ENCODE measurements at places on chromosomes 2 and 18.

GRCh38 chr2:216739035-216739434 is 43.7 kb upstream of the IGFBP5 start:
- DNase-seq: no peak

DNA sequence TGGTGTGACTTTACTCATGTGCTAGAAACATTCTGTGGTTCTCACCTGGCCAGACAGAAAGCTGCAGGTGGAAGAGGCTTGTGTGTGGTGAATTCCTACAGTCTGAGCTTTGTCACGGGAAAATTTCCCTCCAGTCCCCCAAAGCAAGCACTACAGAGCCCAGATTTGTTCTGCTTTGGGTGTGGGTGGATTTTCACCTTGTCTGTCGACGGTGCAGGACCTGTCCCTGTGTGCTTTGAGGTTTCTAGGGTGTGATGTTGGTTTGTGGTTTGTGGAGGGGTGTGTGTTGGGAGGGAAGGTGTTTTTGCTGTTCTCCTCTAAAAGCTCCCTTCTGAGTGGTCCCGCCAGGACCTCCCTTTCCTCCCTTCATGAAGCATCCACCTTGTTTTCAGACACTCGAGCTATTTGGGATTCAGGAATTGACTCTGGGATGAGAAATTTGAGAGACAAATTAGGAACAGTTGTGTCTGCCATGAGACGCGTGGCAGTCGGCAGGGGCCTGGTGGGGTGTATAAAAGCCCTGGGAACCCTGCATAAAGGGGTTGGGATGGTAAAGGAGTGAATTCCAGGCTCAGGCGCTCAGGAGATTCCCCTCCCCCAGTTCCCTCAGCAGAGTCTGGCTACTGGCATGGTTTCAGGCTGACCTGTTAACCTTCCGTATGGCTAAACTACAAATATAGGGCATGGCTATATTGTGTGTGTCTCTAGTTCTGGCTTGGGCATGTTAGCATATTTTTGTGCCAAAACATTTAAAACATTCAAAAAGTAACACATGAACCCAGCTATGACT is 65.5 kb downstream of the DGKD start:
- DNase-seq: no peak

- no peak for DNase-seq
These were observed 1.7 kb upstream of the HS6ST1 start for GRCh38 chr2:128320192-128320905.

- no peak for DNase-seq
These were observed 265.4 kb downstream of the GULP1 start for GRCh38 chr2:188557081-188557480.

- DNase-seq: no peak
These were observed 105.3 kb upstream of the SIX3 start for GRCh38 chr2:44836174-44836573.

- no peak for DNase-seq
These were observed 1616.3 kb upstream of the ACVR2A start for GRCh38 chr2:146228466-146229058.

- DNase-seq: no peak
These were observed 208.9 kb downstream of the ZEB2 start for GRCh38 chr2:144310889-144311608.

GRCh38 chr2:39484206-39484605 is 47.1 kb upstream of the MAP4K3 start:
- no peak for DNase-seq

DNA sequence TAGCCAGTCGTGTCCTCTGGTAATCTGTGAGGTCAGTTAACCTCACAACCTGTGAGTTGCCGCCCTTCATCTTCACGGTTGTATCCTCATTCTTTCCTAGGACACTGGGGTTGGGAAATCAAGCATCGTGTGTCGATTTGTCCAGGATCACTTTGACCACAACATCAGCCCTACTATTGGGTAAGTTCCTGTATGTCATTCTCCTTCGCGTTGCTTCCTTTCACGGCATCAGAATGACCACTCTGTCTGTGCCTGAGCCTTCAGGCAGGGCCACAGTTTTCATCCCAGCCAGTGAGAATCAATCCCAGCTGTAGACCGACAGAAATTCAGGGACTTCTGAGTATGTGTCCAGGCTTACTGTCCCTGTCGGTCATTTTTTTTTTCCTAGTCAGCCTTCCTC is 67.1 kb downstream of the RAB31 start:
- no peak for DNase-seq

- DNase-seq: no peak
These were observed 254.1 kb upstream of the SYT4 start for GRCh38 chr18:43531438-43531837.

- peak; percentile 72 for DNase-seq
These were observed at the start of gene FAM124B for GRCh38 chr2:224401641-224402342. Gene FAM124B (minus strand): TSS chr2:224402107. CDS start chr2:224401768, 339 bp downstream.

GRCh38 chr2:1864981-1865421 is 120.7 kb upstream of the PXDN start:
- no peak for DNase-seq

DNA sequence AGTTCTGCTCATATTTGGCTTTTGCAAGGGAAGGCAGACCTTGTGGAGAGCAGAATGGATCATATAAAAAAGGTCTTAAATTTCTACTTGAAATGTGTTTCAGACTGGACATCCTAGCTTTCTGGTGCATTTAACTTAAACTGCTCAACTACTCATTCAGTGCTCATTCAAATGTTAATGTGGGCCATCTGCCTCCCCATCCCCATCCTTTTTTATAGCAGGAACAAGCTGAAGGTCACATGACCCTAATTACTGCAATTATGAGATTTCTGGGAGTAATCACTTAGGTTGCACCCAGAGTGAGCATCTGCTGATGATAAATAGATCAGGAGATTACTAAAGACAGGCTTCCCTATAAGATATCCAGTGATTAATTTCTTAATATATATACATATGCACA is 96.1 kb downstream of the MAP2 start:
- no peak for DNase-seq

DNA sequence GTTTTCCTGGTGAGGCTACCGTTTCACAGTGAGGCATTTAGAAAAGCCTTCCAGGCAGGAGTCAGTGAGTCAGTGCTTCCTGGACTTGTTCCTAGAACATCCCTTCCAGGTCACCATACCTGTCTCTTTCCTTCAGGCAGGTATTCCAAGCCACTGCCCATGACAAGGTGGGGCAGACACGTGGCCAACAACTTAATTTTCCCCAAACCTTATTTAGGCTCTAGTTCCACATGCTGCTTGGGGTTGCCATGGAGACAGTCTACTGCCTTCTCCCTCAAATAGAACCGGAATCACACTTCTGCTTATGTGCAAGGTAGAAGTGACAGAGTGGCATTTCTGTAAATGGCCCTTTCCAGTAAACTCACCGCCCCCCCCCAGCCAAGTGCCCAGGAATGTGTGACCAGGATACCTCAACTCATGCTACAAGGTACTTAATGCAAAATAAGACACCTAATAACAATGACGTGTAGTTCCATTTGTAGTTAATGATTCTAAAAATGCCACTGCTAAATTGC is 258.3 kb downstream of the PRKCE start:
- peak; percentile 66 for DNase-seq

GRCh38 chr2:178279142-178279541 is 84.8 kb downstream of the OSBPL6 start:
- DNase-seq: no peak

DNA sequence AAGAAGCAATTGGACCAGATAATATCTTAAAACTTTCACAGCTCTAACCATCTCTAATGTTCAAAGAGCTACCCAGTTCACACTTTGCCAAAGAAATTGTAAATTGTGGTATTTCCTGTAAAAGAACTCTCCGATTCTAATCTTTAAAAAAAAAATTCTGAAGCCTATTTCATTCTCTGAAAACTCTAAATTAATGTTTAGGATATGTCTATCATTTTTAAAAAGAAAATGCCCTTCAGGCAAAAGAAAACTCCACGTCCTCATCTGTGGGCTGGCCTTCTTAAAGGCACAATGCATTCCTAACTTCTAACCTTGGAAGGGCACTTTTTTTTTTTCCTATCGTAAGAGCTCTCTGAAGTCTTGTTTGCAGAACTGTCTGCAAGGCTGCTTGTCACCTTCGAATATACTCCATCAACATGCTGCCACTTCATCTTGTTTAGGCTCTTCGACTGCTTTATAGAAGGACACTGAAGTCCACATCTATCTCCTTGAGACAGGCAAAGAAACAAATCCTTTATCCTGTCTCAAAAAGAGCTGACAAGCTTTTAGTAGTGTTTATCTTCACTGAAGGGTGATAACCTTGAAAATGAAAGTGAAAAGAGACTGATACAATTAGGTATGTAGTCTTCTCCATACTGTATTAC is 124.3 kb upstream of the SLC39A10 start:
- DNase-seq: no peak

GRCh38 chr2:44933434-44933951 is 8.0 kb upstream of the SIX3 start:
- DNase-seq: no peak

- no peak for DNase-seq
These were observed 5.0 kb downstream of the SLC66A3 start for GRCh38 chr2:11160256-11160655.

GRCh38 chr2:173043476-173043875 is 32.2 kb upstream of the MAP3K20 start:
- DNase-seq: no peak

DNA sequence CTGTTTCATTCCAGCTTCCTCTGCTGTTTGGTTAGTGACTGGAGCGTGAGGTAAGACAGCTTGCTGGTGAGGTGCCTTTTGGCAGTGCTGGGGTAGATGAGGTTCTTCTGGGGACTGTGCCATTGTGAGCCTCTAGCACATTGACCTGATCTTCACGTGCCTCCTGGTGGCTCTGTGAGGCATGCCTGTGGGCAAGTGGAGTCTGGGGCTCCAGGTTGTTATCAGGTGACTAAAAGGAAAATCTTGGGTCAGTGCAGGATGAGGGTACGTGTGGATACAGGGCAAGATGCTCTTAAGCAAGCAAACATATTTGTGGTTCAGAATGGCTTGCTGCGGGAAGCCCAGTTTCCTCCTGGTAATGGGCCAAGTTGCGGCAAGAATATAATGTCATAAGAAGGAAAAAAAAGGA is 75.4 kb downstream of the FHOD3 start:
- no peak for DNase-seq

DNA sequence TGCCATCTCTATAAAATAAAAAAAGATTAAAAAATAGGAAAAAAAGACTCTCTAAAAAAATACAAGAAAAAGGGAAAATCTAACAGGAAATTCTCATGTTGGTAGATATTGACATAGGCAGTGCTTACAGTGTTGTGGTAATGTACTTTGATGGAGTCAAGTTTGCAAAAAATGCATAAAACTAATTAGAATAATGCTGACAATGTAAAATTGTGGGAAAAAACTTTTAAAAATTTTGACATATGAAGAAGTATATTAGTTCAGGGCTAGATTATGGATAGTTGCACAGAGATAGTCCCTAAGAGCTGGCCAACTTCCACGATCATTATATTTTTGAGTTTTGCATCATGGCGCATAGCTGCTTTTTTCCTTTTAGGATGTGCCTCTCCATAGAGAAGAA is 72.7 kb downstream of the GBX2 start:
- DNase-seq: no peak

DNA sequence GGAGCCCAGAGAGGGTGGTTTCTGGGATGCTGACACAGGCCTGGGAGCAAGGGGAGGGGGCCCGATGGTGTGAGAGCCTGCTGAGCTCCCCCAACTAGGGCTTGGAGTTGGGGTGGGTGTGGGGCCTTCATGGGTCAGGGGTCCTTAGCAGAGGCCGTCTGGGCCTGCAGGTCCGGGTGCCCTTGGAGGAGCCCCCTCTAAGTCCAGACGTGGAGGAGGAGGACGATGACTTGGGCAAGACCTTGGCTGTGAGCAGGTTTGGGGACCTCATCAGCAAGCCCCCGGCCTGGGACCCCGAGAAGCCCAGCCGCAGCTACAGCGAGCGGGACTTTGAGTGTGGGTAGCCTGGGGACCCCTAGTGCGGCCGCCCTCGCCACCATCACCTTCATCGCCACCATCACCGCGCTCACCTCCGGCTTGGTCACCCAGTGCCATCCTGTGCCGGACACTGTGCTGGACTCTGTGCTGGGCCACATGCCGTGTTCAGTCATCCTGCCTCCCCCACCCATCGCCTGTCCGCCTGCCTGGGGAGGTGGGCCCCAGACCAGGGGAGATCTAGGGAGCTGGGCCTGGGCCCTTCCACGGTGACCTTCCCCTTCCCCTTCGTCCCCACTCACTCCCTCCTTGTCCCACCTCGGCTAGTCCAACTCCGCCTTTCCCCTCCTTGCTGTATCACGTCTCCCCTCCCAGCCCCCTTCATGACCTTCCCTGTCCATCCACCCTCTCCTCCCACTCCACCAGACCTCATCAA is 980 bp downstream of the SLC4A3 start:
- no peak for DNase-seq

DNA sequence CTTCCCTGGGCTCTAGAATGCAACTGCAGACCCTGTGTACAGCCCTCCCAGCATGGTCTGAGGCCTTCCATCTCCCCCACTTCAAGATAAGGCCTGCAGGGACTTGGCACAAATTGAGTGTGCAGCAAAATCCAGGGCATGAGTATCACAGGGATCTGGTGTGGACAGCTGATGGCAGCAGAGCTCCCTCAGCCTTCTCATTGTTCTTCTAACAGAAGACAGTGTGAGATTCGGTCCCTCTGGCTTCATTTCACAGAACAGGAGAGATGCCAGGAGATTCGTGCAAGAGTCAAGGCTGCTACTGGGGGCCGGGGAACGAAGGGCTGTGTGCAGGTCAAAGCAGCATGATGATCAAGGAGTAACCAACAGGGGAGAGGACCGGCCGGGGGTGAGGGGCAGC is 85.8 kb downstream of the UXS1 start:
- no peak for DNase-seq

DNA sequence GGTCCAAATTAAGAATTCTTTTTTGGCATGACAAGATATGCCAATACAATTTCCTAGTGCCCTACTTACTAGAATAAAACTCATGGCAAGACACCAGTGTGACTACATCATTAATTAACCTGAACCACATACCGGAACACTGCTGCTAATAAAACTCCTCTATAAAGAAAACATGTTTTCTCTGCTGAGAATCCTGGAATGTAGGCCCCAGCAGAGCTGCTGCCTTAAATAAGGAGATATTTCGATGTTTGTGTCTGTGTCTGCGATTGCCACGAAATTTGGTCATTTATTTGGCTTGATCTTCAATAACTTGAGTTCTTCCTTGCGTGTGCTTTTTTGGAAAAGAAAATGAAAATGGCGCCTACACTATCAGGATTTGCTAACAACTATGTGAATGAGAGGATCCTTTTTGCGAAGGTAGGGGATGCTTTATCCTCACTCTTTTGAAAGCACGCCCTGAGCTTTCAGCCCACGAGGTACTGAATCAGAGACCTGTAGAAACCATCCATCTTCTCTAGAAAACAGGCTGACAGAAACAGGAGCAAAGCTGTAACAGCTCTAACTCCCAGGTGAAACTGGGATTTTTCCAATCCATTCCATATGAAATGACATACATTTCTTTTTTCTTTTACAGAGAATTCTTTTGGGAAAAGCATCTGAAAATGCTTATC is 27.0 kb downstream of the KLF7 start:
- DNase-seq: no peak
